Effector CD4-positive, alpha-beta T cell (primary cell): ENCODE measurements at places on chromosomes 12 and 14.

GRCh38 chr12:111186347-111186746 is 182.5 kb downstream of the PHETA1 start:
- DNase-seq: no peak

DNA sequence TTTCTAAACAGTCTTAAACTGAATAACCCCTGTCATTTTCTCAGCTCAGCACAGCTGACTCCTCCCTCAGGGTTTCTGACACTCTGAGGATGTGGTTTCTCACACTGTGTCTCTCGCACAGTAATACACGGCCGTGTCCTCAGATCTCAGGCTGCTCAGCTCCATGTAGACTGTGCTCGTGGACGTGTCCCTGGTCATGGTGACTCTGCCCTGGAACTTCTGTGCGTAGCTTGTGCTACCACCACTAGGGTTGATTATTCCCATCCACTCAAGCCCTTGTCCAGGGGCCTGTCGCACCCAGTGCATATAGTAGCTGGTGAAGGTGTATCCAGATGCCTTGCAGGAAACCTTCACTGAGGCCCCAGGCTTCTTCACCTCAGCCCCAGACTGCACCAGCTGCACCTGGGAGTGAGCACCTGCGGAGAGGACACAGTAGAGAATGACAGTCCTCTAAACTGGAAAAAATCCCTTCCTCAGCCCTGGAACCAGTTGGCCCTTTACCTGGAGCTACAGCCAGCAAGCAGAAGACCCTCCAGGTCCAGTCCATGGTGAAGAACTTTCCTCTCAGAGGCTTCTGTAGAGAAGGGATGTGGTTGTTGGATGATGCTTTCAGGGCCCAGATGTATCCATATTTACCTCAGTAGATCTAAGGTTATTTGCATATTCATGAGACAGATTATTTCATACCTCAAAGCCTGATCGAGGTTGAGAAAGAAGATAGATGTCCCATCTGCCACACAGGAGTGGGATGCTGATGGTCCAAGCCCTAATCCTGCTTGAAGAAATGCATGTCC is 984.8 kb downstream of the TMEM121 start:
- peak; percentile 43 for DNase-seq

- DNase-seq: no peak
Observed at GRCh38 chr12:119319638-119320037, 14.9 kb upstream of the CCDC60 start.

- no peak for DNase-seq
Observed at GRCh38 chr12:100574187-100575074, 947 bp downstream of the GAS2L3 start.

- no peak for DNase-seq
Observed at GRCh38 chr12:9736936-9737705, 4.2 kb upstream of the CLECL1 start.

DNA sequence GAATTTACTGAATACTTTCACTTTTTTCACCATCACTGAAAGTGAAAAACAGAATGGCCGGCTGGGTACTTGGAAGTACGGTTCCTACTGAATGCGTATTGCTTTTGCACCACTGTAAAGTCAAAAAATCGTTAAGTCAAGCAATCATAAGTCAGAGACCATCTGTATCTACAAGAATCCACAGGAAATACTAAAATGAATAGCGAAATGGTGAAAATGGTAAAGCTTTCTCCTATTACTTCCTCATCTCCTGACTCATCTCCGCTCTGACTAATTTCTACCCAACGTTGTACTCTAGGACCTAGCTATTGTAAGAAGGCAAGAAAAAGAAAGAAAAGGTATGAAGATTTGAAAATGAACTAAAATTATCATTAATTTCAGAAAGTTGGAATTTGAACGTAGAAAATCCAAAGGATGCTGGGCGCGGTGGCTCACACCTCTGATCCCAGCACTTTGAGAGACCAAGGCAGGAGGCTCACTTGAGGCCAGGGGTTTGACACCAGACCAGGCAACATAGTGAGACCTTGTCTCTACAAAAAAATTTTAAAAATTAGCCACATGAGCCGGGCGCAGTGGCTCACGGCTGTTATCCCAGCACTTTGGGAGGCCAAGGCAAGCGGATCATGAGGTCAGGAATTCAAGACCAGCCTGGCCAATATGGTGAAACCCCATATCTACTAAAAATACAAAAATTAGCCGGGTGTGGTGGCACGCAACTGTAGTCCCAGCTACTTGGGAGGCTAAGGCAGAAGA is 5.3 kb upstream of the CDCA4 start:
- no peak for DNase-seq

- no peak for DNase-seq
Observed at GRCh38 chr14:78170203-78170602, at the start of gene NRXN3. NRXN3 (plus strand) TSS chr14:78170373; CDS start chr14:78243094, 72,721 bp downstream.

- no peak for DNase-seq
Observed at GRCh38 chr12:117240081-117240755, 49.9 kb upstream of the FBXO21 start.

GRCh38 chr14:99773521-99774497 is 19.4 kb upstream of the EML1 start:
- DNase-seq: no peak

- DNase-seq: no peak
Observed at GRCh38 chr12:68428211-68428610, 96.0 kb upstream of the MDM1 start.

GRCh38 chr12:71694099-71694820 is 8.4 kb downstream of the TMEM19 start:
- no peak for DNase-seq

- no peak for DNase-seq
Observed at GRCh38 chr14:77066578-77067172, 31.4 kb upstream of the CIPC start.

DNA sequence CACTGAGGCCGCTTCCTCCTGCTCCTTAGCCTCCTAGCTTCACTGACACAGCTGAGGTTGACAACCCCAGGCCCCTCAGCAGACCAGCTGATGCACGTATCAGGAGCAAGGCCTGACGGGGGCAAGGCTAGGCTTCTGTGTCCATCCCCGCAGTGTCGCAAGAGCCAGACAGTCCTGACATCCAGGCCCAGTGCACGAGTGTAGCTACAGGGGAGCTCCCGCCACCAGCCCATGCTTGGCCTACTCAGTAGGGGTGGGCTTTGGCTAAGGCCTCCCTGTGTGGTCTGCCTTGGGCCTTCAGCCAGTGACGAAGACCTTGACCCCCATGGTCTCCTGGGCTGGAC is 179.1 kb downstream of the DPF3 start:
- no peak for DNase-seq
